ENCODE measurements at places on chromosomes 3 and 15.
A peak's percentile ranks its signal among the peaks of the same experiment; 100 is the strongest.

- no peak for DNase-seq
Observed at GRCh38 chr3:98800401-98800800, 37.3 kb downstream of the ST3GAL6 start.

GRCh38 chr3:139468399-139468798 lies 7.9 kb downstream of the RBP2 start:
- no peak for DNase-seq

DNA sequence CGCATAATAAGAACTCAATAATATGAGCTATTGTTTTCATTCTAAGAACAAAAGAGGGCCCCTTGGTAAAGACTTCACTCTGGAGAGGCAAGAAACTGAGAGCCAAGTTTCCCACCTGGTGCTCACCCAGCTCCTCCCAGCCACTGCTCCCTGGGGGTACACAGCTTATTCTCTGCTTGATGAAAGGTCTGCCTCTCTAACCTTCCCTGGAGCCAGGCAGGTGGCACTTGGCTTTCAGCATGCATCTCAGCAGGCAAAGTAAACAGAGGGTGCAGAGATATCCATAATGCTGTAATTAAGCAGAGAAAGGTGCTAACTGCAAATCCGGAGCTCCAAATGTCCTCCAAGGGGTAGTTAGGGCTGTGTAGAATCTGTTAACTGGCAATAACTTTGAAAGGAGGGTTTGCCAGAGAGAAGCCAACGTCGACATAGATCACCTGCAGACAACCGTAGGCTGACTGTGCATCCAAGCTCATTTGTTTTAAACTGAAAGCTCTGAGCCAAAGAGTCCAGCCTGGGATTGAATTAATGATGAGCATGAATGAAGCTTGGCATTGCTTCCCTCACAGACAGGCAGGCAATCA lies 159.6 kb upstream of the PROK2 start:
- DNase-seq = no peak

- DNase-seq = no peak
Observed at GRCh38 chr15:99545605-99546004, 20.2 kb upstream of the MEF2A start.

DNA sequence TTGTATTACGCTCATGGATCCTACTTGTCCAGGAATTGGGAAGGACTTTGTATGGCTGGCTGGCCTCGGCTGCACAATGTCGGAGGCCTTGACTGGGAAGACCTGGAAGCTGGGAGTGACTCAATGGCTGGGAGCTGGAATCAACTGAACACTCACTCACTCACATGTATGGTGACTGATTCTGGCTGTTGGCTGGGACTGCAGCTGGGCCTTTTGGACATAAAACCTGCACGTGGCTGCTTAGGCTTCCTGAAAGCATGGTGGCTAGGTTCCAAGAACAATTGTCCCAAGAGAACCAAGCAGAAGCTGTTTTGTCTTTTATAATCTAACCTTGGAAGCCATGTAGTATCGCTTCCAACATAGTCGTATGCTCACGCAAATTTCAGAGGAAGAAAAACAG lies 38.0 kb upstream of the CMTM8 start:
- peak; percentile 59 for DNase-seq

DNA sequence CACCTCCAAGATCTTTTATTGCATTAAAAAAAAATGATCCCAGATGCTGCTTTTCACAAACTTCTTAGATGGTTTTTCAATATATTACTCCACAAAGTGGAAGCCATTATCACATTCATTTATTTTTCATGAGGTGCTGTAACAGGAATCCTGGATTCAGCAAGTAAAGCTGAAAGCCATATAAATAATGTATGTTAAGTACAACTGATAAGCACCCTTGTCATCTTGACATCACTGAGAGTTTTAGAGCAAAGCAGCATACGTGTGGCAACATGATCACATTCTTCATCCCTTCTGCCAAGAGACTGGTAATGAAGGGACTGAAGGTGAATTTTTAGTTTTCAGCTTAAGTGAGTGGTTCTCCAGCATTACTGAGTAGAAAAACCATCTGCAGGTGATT lies 44.9 kb upstream of the LRRFIP2 start:
- no peak for DNase-seq

DNA sequence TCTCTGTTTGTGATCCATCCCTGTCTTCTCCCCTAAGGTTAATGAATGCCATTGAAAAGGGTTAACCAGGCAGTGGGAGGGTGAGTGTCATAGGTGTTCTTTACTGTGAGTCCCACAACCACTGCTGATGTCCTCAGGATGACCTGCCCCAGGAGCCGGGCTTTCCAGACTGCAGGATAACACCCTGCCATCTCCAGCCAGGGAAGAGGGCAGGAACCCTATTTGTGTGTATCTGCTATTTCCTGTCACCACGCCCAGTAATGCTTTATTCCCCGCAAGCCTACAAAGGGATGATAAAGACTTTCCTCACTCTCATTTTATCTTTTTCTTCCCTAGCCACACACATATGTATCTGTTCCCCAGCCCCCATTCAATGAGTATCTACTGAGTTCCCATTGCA lies 15.6 kb upstream of the CTXND1 start:
- DNase-seq = no peak

DNA sequence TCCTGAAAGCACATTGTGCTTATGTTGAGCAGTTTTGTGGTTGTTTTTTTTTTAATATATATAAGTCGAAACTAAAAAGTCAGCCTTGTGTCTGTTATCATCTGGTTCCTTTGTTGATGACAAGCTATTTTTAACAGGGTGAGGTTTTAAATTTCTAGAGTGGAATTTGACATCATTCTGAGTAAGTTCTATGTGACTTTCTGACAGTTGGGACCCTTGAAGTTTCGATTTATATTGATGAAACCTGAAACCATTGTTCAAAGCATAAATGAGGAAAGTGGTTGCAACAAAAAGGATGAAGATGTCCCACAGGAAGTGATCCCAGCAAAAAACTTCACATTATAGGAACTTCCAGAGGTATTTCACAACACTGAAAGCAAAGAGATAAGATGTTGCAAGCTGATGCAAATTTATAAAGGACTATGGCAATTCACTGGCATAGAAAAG lies 94.0 kb downstream of the CYP19A1 start:
- no peak for DNase-seq

DNA sequence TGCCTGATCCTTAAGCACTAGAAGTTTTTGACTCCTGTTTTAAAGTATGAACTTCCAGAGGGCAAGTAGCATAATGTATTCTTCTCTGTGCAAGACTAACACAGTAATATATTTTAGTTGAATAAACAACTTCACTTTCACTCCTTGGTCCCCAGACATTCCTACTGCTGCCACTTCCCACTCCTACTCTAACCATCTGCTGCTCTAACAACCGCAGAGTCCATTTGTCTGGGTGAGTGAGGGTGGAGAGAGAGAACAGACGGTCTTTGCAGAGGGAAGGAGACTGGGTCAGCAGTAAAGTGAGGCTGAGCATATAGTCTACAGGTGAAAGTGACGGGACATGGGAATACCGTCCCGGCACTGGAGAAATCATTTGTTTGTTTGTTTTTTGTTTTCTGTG lies 301.0 kb upstream of the SLCO3A1 start:
- DNase-seq = no peak

GRCh38 chr15:31235311-31236183 lies 91.1 kb upstream of the KLF13 start:
- DNase-seq = peak; percentile 55

- no peak for DNase-seq
Observed at GRCh38 chr3:7779331-7779730, 722.3 kb upstream of the LMCD1 start.

DNA sequence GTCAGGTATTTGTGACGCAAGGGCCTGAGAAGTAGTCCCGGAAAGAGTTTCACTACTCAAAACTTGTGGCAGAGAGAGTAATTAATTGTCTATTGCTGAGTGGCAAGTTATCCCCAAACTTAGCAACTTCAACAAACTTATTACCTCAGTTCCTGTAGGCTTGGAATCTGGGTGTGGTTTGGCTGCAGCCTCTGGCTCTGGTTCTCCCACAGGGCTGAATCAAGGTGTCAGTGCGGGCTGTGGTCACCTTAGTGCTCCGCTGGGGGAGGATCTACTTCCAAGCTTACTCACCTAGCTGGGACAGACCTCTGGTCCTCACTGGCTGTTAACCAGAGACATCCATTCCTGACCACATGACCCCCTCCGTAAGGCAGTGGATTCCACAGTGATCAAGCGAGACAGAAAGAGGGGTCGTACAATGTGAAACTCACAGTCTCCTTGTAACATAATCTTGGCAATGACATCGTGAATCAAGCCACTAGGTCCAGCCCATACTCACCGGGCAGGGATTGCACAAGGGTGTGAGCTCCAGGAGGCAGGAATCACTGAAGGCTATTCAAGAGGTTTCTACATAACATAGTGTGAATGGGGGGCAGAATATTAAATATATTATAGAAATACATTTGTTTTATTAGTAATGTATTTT lies 138.3 kb downstream of the RYR3 start:
- no peak for DNase-seq

- DNase-seq = no peak
Observed at GRCh38 chr3:45171283-45171682, 25.1 kb upstream of the CDCP1 start.

DNA sequence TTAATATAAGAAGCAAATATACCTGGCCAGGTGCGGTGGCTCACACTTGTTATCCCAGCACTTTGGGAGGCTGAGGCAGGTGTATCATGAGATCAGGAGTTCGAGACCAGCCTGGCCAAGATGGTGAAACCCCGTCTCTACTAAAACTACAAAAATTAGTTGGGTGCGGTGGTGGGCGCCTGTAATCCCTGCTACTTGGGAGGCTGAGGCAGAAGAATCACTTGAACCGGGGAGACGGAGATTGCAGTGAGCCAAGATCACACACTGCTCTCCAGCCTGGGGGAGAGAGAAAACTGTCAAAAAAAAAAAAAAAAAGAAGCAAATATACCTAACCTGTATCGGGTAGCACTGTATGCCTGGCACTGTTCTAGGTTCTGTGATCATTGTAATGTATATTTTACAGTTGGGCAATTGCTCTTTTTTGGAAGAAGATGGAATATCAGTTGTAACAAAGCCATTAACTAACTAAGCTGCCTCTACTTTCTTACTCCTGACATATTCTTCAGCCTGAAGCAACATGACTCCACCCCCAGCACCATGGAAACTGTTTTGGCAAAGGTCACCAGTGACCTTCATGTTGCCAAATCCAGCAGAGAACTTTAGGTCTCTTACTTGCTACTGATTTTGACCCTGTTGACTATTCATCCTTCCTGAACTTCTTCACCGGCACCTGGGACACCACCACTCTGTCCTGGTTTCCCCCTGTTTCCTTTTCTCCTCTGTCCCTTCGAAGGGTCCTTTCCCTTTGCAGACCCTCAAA lies 203.8 kb downstream of the RPLP1 start:
- DNase-seq = no peak

DNA sequence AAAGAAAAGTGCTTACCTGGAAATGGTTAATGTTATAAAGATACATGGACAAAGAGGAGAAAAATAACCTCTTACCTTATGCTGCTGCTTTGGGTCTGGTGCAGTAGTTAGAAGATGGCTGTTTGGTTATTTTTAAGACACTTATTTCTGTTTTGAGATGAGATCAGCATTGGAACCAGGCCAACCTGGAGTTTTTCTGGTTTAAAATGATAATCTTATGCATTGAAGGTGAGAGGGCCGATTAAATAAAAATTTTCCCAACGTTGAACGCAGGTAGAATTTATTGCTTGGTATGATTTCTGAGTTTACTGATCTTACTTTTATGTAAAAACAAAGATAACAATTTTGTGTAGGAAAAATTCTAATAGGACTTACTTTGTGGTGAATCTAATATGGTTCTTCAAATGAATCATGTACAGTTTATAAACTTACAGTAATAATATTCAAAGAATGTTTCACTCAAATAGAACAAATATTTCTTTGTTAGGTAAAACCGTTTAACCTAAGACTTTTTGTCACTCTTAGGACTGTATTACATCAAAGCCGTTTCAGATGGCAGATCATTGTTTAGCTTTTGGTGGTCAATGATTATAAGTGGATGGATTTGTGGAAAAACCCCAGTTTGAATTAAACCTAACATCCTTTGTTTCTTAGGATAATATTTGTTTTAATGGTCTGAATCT lies 14.9 kb downstream of the UBE2E2 start:
- DNase-seq = no peak

GRCh38 chr3:129626744-129627349 lies 20.4 kb upstream of the PLXND1 start:
- peak; percentile 97 for DNase-seq

DNA sequence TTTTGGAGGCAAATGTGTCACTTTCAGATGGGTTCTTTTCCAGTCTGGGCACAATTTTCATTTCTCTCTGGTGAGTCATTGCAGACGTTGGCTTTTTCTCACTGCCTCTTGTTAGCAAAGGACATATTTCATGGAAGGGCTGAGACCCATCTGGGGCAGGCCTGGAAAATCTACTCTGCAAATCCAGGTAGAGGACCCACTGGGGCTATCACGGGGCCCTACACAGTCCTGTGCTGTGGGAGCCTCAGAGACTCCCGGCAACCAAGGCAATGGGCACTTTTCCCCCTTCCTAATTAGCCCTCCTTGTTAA lies 58.0 kb downstream of the HRH1 start:
- no peak for DNase-seq

- DNase-seq = no peak
Observed at GRCh38 chr3:189632242-189632641, 1.1 kb downstream of the TP63 start.
